ENCODE measurements at places on chromosomes 2 and 18.

DNA sequence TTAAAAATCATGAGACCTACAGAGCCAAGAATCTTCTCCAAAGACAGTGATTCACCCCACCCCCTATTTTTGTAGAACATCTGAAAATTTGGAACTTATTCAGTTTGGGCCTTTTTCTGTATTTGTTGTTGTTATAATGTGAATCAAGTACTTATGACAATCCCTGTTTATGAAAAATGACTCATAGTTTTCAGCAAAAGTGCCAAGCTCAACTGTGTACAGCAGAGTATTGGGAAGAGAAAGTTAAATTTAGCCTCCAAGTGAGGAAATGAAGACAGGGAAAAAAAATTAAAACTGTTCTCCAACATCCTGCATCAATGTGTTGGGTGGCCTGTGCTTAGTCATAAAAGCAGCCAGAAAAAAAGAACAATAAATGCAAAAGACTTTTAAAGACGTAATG lies 46.2 kb downstream of the LRATD1 start:
- no peak for DNase-seq

DNA sequence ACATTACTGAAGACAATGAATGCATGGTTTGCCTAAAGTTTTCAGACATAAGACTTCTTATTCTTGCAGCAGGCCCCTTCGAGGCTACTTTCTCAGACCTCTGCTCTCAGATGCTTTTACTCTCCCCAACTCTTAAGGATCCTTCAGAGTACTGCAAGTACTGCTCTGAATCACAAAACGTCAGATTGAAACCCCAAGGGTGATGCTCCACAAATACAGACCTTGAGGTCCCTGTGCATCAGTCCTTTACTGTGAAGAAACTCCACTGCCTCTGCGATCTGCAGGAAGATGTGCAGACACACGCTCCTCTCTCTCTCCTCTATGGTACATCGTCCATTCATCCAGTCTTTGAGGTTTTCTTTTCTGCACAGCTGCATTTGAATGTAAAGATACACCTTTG lies 52.8 kb downstream of the EIF2AK3 start:
- no peak for DNase-seq

GRCh38 chr2:100561191-100561590 lies 1.6 kb upstream of the PDCL3 start:
- no peak for DNase-seq

GRCh38 chr2:28161466-28161865 lies 231.2 kb upstream of the FOSL2 start:
- no peak for DNase-seq

- DNase-seq: no peak
Measured at GRCh38 chr2:24768013-24768412, 25.2 kb downstream of the PTRHD1 start.

GRCh38 chr18:36871801-36872200 lies 42.9 kb downstream of the KIAA1328 start:
- no peak for DNase-seq

DNA sequence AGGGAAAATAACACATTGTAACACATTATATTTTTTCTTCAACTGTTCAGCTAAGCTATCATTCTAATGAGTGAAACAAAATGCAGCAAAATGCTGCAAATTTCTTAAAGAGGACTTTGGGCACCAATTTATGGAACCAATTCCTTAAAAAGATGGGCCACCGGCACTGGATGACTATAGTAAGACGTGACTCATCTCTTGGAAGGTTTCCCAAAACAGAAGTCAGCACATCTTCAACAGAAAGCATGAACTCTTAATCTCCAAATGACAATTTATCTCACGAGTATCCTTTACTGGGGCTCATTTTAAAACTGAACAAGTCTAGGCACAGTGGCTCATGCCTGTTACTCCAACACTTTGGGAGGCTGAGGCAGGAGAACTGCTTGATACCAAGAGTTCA lies 213.4 kb downstream of the CDH20 start:
- no peak for DNase-seq

- DNase-seq: no peak
Measured at GRCh38 chr2:10119601-10120157, 2.9 kb upstream of the RRM2 start.

DNA sequence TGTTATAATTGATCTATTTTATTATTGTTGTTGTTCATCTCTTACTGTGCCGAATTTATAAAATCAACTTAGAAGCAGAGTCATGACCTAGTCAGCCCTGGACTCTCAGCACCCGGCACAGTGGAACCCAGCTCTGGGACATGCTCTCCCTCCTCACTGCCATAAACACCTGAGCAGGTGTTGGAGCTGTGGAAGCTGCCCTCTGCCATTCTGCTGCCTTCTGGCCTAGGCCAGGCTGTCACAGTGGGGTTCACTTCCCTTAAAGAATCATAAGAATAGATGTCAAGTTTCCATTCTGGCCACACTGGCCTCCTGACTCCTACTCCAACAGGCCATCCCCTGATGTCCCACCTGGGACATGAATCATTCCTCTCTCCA lies 192.2 kb downstream of the ZFP36L2 start:
- no peak for DNase-seq

DNA sequence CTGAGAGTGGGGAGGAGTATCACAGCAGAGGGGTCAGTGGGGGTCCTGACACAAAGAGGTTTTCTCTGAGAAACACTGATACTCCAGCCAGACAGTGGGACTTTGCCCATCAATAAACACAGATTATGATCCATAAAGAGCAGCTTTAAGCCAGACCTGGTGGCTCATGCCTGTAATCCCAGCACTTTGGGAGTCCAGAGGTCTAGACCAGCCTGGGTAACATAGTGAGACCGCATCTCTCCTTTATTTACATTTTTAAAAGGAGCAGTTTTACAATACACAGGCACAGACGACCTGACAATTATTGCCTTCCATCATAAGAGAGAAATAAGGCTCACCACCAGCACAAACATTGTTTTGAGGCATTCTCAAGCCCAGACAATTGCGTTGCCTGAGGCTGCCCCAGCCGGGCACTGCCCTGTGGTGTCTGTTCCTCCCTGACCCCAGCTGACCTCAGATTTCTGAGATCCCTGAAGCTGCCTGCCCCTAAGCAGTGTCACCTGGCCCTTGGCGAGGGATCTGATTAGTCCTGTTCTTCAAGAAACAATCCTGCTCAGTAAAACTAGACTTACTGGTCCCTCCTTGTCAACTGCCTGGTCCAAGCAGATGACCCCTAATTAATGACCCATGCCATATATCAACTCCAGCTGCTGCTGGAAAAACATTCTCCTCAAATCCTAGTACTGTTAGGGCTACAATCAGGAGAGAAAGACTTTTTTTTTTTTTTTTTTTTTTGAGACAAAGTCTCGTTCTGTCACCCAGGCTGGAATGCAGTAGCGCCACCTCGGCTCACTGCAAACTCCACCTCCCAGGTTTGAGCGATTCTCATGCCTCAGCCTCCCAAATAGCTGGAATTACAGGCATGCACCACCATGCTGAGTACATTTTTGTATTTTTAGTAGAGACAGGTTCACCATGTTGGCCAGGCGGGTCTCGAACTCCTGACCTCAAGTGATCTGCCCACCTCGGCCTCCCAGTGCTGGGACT lies 59.4 kb upstream of the SOS1 start:
- no peak for DNase-seq

DNA sequence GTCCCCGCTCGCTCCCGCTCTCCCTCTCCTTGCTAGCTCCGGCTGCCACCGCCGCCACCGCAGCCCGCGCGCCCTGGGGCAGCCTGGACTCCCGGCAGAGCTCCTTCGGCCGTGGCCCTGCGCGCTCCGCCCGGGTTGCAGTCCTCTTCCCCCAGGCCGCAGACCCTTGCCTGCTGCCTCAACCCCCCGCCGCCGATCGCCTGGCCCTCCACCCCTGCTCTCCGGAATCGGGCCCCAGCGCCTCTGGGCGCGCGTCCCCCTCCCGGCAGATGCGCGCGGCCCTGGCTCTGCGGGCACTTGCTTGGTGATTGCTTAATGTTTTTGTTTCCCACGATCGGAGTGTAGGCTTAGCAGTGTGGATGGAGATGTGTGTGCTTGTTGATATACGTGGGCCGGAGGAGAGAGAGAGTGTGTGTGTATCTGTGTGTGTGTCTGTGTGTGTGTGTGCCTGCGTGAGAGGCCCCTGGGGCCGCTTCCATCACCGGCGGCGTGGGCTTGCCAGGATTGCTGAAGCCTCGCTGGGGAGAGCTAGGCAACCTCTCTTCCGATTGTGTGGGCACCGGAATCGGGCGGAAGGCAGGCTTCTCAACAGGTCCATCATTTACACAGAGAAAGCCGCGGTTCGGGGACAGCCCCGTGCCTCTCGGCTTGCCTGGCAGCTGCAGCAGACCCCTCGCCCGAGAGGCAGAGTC lies 877 bp downstream of the INHBB start:
- DNase-seq: no peak

GRCh38 chr18:70622622-70623419 lies 334.0 kb downstream of the SOCS6 start:
- DNase-seq: no peak

DNA sequence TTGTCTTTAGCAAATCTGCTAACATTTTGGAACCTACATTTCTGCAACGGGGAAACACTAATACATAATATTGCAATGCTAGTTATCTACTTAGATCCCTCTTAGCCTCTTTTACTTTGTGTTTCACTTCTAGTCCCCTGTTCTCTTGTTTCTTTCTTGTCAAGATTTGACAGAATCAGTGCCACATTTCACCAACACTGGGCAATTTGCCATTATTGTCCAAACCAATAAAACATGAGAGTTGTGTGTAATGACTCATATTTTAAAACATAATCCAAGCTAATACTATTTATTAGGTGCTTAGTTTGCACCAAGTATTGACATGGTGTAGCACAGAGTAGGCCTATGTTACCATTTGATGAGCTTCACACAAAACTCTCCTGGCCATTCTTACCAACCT lies 33.7 kb upstream of the ACVR1C start:
- no peak for DNase-seq

- no peak for DNase-seq
Measured at GRCh38 chr2:109715313-109715805, 78.7 kb upstream of the RGPD5 start.

DNA sequence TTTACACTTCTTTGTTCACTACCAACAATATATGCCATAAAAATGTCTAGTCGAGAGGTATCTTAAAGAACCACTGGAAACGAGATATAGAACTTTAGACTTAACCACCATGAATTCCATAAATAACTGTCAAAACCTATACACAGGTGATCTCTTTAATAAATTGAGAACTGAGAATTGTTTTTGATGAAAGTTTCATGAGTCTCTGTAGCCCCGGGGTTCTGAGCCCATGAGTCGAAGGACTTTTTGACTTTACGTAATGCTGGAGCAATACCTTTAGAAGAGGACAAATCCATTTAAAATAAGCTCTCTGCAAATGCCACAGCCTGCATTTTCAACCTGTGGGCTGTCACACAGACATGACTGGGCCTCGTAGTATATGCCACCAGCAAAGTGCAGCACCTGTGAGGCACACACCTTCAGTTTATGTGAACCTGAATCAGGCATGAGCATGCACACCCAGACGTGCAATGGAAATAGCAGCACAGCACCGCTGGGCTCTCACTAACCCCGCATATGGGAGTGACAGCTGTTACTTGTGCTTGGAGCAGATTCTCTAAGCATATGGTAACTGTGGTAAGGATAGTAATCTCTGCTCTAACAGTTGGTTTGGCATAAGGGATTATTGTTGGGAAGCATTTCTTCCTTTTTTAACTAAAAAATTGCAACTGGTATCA lies 383.2 kb downstream of the SOCS6 start:
- no peak for DNase-seq

DNA sequence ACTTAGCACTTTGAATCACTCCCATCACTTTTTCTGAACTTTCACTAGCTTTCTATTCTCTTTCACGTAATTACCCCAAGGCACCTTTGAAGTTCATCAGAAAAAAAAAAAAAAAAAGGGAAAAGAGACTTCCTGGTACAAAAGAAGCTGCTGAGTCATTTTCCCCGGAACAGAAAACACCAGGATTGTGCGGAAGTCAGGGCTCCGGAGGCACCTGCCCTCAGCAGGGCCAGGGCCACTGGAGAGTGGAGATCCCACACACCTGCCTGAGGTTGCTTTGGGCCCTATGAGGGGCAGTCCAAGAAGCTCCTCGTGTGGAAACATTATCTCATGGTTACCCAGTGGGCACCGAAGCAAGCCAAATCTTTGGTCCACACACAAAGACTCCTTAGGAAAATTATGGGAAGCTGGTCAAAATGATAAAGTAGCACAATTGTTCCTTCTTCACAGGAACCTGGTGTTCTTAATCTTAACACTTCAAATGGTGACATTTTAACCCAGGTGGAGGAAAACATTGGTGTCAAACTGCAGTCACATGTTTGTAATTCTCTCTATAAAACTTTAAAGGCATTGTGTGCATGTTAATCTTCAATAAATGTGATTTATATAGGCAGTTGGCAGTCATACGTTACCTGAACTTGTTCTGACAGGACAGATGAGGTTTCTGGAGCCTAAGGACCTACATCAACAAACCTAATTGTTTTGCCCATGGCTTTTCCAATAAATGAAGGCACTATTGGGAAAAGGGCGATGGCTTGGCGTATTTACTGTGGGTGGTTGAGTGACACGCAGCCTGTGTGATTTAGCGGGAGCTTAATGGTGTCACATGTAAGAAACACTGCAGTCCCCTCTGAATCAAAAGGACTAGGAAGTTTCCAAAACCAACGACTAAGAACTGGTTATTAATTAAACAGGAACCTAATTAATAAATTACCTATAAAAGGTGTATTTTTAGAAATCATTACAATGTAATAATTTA lies 23.4 kb upstream of the FAM110C start:
- DNase-seq: no peak
